ENCODE measurements at places on chromosomes 3 and 15. TPM values are rescaled to one million over a fixed set of nuclear protein-coding genes. Genes with fewer than 3 reads are reported as not detected.

The DHFR2 gene
- 9.5 TPM for total RNA-seq

The ZKSCAN7 gene
- total RNA-seq = 7.1 TPM

The SI gene
- not detected for total RNA-seq

The CD200R1 gene
- total RNA-seq = not detected

The RBPMS2 gene
- total RNA-seq = not detected

The DNAH1 gene
- 0.96 TPM for total RNA-seq

The PXK gene
- 31.2 TPM for total RNA-seq

The SLC2A2 gene
- not detected for total RNA-seq

The BFSP2 gene
- not detected for total RNA-seq

The GPR156 gene
- total RNA-seq = 0.78 TPM

The PHC3 gene
- 55.4 TPM for total RNA-seq

The SAMMSON gene
- not detected for total RNA-seq

The SLC9C1 gene
- total RNA-seq = 0.26 TPM

The EPHA6 gene
- not detected for total RNA-seq

The SRGAP3 gene
- total RNA-seq = 2.2 TPM

The CCDC50 gene
- total RNA-seq = 90.2 TPM

The PLA1A gene
- not detected for total RNA-seq

The LYZL4 gene
- total RNA-seq = not detected

The ADIPOQ gene
- total RNA-seq = not detected

The LOXL1 gene
- 63.7 TPM for total RNA-seq

The RPL29 gene
- 2,354 TPM for total RNA-seq

The STAC gene
- total RNA-seq = 0.08 TPM

The RHCG gene
- total RNA-seq = under 0.01 TPM

The LMOD3 gene
- 0.08 TPM for total RNA-seq

The TCF12 gene
- 160 TPM for total RNA-seq

The PIK3CB gene
- 5.4 TPM for total RNA-seq

The LRRC15 gene
- total RNA-seq = not detected

The MOBP gene
- total RNA-seq = not detected

The PARP16 gene
- total RNA-seq = 8.5 TPM

The XCR1 gene
- not detected for total RNA-seq

The ADCY5 gene
- 0.13 TPM for total RNA-seq

The PAQR9 gene
- total RNA-seq = not detected

The LIPH gene
- total RNA-seq = under 0.01 TPM
